ENCODE measurements at places on chromosomes 6 and 20.

GRCh38 chr6:157443066-157443800 lies 62.2 kb downstream of the ZDHHC14 start:
- DNase-seq, result no peak

- DNase-seq, result no peak
Observed at GRCh38 chr6:136035378-136036070, 184.0 kb downstream of the PDE7B start.

GRCh38 chr20:45372646-45373352 lies 5.3 kb downstream of the TP53TG5 start:
- no peak for DNase-seq

DNA sequence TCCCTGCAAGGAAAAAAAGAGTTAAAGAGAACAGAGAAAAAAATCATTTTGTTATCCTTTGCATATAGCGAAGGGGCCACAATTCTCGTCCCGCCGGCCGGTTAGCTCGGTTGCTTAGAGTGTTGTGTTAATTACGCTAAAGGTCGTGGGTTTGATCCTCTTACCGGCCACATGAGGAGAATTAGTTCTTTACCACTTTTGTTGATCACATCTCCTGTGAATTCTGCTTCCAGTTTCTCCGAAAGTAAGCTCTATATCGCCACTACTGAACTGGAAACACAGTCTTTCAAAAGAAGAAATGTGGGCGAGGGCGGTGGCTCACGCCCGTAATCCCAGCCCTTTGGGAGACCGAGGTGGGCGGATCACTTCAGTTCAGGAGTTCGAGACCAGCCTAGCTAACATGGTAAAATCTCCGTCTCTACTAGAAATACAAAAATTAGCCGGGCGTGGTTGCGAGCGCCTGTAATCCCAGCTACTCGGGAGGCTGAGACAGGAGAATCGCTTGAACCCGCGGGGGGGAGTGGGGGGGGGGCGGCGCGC lies 13.4 kb downstream of the PRSS16 start:
- no peak for DNase-seq

DNA sequence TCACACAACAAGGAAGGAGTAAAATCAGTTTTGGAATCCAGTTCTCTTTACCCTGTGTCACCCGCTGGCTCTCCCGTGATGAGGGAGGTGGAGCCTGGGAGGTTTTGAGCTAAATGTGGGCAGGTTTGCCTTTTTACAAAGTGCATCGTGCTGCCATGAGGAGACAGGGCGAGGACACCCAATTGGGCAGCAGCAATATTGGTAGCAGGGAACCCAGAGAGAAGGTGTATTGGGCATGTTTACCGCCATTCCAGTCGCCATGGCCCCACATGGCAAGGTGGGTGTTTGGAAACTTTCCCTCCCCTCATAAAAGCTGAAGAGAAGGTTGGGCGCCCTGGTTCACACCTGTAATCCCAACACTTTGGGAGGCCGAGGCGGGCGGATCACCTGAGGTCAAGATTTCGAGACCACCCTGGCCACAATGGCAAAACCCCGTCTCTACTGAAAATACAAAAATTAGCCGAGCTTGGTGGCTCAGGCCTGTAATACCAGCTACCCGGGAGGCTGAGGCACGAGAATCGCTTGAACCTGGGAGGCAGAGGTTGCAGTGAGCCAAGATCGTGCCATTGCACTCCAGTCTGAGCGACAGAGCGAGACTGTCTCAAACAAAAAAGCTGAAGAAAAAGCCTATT lies 3.5 kb upstream of the UBE2V1 start:
- no peak for DNase-seq

- no peak for DNase-seq
Observed at GRCh38 chr20:6595704-6596103, 171.8 kb upstream of the BMP2 start.

DNA sequence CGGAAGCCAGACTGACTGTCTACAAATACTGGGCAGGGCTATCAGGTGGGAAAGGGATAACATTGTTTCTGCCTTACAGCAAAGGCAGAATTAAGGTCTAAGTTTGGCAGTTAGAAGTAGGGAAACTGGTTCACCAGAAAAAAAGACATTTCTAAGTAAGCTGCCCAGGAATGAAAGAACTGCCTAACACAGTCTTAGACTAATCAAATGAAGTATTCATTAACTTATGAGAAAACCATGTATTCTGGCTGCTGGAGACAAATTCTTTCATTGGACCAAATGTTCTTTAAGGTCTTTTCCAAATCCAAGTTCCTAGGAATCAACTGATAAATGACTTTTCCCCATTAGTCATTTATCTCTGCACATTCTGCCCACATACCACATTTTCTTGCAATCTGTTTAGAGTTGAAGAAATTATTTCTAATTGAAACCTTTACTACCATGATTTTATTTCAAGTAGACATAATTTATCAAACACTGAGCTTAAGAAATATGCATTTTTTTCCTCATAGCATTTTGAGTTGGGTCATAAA lies 120.3 kb upstream of the OGFRL1 start:
- no peak for DNase-seq

- no peak for DNase-seq
Observed at GRCh38 chr20:31581391-31581790, 23.7 kb upstream of the ID1 start.

DNA sequence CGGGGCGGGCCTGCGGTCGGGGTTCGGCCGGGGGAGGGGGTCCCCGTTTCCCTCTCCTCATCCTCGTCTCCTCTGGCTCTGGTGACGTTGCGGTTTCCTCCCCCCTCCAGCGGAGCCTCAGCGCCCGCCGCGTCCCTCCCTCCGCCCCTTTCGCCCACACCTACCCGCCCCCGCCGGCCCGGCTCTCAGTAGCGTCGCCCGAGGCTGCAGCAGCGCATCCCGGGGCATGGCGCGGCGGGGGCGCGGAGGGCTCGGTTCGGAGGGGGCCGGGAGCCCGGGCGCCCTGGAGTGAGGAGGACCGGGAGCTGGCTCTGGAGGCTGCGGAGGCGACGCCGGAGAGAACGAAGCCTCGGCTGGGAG lies at the start of gene DSE:
Gene DSE, plus strand, starts transcription at position 188 of the 360 bp plus-strand sequence. CDS start 28,304 bp downstream, outside the sequence.
- no peak for DNase-seq

DNA sequence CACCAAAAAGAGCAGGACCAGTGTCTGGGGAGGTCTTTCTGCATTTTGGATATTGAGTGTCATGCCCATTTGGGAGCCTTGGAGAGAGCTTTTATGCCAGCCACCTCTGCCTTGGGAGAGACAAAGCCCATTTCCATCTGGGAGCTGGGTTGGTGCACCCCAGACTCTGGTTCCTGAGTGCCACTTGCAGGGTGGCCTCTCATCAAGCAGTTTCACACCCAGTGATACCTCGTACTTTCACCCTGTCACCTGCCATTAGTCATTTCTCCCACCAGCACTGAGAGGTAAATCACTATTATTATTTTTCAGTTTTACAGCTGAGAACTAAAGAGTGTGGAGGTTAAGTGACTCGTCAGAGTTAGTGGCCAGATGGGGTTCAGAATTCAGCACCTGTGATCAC lies 94.7 kb downstream of the PTPRT start:
- DNase-seq, result no peak

DNA sequence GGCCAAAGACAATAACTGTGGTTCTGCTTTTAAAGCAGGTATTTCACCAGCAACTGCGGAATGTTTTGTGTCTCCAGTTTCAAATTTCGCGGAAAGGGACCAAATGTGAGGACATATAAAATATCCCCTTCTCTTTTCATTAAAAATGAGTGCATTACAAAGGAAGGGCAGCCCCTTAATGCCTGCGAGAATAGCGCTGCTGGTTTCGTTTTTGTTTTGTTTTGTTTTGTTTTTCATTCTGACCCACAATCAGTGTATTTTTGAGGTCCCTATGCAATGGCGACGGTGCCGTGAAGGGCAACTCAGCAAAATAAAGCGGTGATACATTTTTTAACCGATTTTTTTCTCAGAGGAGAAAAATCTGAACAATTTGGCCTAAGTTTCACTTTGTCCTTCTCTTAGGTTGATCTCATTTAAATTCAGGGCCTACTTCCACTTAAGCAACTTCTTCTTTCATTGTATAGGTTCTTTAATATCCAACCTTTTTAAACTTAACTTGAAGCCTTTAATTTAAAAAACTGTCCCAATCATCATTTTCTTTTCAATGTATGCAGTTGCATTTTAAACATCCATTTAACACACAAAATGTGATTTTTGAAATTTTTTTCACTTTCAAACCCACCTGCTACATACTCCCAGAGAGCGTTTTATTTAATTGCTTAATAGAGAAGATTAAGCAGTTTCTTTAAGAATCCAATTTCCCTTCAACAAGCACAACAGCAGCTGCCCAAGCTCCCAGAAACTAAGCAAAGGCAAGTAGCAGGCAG lies 2.9 kb upstream of the HIVEP2 start:
- DNase-seq, result no peak

GRCh38 chr6:118783931-118784550 lies 109.9 kb upstream of the ASF1A start:
- no peak for DNase-seq

DNA sequence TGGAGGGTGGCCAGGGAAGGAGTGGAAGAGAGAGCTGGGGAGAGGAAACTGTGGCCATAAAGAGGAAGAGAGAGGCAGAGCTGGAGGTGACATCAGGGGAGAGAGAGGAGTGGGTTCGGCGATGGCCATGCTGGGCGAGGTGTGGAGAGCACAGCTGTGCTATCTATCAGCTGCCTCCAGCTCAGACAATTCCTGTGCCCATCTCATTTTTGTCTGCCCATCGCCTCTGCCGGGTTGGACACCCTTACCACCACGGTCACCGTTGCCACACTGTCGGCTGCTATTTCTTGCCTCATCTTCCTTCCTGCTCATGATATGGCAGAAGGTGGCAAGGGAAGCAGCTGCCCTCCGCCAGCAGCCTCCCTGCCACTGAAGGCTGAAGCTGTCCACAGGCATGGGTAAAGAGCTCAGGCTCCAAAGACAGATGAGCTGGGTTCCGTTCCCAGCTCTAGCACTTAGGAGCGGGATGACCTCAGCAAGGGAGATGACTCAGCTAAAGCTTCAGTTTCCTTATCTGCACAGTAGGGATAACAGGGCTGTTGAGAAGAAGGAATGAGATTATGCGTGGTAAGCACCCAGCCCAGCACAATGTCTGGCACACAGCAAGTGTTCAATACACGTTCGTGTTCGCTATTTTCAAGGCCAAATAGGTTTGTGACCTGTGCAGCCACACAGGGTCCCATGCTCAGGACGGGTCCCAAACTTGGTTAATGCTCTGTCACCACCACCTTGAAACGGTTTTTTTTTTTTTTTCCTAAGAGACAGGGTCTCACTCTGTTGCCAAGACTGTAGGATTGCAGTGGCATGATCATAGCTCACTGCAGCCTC lies 21.9 kb upstream of the TAF8 start:
- DNase-seq, result no peak

DNA sequence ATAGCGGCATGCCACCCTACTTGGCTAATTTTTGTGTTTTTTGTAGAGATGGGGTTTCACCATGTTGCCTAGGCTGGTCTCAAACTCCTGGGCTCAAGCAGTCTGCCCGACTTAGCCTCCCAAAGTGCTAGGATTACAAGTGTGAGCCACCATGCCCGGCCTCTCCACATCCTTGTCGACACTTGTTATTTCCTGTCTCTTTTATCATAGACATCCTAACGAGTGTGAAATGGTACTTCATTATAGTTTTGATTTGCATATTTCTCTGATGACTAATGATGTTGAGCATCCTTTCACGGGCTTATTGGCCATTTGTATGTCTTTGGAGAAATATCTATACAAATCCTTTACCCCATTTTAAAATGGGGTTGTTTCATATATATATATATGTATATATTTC lies 39.0 kb upstream of the ASXL1 start:
- DNase-seq, result no peak

- peak; percentile 59 for DNase-seq
Observed at GRCh38 chr6:27133281-27134227, 113.9 kb upstream of the PRSS16 start.

DNA sequence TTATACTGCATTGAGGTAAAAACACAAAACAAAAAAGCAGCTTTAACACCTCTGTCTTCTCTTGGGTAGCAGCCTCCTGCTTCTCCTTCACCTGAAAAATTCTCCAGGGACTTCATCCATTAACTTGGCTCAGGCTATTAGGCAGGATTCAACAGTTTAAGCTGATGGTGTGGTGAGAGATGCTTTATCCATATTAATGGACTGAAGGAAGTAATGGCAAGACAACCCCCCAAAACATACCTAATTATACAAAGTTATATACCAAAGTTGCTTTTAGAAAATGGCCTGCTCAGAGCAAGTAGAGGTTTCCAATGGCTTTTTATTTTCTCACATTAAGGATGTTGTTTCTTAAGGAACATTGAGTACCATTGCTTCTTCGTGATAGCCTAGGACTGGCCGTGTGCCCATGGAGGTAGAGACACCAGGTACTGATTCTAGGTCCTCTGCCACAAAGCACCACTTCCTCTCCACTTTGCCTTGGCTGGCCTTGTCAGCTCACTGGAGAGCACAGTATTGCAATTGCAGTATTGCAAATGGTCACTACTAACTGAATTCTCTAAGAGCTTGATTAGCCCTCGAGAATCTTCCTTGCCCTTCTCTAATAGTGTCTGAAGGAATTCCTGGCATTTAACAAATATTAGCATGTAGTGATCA lies 7.3 kb downstream of the EDN1 start:
- DNase-seq, result no peak

- DNase-seq, result no peak
Observed at GRCh38 chr6:81938014-81938856, 185.8 kb upstream of the TENT5A start.

DNA sequence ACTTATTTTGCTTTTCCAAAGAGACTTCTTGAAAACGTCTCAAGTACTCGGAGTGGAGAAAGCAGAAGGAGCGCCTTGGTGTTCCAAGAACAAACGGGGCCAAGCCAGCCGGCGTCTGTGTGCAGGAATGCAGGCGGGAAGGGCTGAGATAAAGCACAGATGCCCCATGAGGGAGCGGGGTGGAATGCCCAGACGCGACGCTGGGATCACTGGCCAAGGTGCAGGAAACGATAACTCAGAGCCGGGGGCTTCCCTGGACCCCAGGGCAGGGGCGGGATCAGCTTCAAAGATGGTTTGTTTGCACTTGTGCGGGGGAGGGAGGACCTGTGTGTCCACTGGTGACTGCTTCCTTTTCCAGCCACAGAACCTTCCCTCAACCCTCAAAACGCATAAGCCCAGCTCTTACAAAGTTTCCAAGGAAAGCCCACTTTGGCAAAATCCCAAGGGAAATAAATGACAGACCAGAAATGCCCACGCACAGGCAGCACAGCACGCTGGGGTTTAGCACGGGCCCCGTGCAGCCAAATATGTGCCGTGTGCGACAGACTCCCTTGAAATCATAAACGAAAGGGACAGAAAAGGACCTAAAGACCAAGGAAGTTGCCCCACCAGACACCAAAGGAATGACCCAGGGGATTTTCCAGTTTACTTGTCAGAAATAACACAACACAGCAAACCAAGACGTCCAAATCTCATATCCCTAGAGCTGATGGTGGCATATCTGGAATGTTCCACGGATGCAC lies 113.9 kb downstream of the NFATC2 start:
- DNase-seq, result no peak

DNA sequence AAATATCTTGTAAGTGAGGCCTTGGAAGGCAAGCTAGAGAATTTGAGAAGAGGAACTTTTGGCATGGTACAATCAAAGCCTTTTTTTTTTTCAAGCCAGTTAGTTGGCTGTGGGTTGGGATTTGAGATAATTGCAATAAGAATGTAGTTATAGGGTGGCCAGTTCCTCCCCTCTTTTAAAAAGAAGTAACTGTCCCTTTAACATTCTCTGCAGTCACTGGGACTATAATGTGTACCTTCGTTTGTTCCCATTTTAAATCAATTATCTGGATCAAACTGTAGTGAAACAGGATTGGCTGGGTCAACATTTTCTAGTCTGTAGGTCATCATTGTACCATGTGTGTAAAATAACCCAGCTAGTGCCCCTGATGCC lies 212.3 kb upstream of the LAMP5 start:
- DNase-seq, result no peak

All from activated CD8-positive, alpha-beta memory T cell treated with anti-CD3 and anti-CD28 coated beads for 1 hour (primary cell).